ENCODE measurements at places on chromosomes 2 and 18.

GRCh38 chr18:9329471-9329870, 5.1 kb upstream of the TWSG1 start:
- no peak for DNase-seq

DNA sequence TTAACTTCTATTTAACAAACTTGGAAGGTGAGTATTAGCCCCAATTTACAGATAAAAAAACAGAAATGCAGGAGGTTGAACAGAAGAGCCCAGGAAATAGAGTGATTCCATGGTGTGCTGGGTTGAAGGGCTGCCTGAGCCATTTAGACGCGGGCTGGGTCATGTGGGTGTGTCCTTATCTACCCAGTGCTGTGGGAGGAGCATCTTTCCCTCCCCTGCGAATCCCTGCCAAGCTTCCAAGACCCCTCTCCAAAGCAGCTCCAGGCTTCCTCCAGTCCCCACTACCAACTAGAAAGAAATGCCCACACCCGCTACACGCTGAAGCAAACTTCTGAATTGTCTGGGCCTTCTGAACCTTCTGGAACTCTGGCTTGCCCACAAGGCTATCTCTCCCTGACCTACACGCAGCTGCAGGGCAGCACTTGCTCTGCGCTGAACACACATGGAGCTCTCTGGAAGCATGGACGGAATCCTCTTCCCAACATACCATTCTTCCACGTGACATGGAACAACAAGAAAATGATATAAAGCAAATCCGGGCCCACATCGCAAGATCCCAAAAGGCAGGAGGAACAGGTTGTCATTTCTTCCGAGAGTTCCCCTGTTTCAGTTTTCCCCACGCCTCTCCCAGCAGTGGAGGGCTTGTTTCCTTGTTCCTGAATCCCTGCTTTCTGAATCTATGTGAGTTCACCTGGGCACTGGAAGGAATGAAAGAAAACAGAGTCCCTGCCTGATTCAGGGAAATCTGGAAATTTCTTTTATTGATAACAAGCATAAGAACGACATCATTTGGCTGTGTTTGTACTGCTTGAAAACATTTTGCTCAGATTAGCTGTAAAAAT, 562.7 kb upstream of the ID2 start:
- DNase-seq: no peak

DNA sequence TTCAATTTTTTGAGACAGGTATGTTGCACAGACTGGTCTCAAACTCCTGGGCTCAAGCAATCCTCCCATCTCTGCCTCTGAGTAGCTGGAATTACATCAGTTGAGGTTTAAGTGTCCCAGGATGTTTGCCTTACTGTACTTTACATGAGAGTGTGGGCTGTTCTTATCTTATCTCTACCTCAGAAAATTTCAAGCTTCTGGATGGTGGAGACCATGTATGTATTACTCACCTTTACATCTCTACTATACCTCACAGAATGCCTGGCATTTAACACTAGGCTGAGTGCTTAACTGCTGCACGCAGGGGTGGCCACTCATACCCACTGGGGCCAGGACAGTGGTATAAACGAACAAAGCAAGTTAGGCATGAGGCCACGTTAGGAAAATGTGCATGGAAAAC, 272.0 kb upstream of the RAB12 start:
- DNase-seq: no peak

GRCh38 chr2:164911832-164912231, 43.5 kb downstream of the SLC38A11 start:
- no peak for DNase-seq

GRCh38 chr2:142291969-142292368, 161.2 kb upstream of the LRP1B start:
- no peak for DNase-seq

GRCh38 chr2:108825736-108826135, 39.2 kb downstream of the CCDC138 start:
- DNase-seq: no peak

Measured in activated CD4-positive, alpha-beta T cell treated with anti-CD3 and anti-CD28 coated beads, Interleukin-2, Interleukin-6, amounts not matched to agents 100 ng/mL and 50 ng/mL, durations not matched to agents 16 hours and 8 hours (primary cell).